ENCODE measurements at places on chromosomes 5 and 9. TPM values are rescaled to one million over a fixed set of nuclear protein-coding genes. Genes with fewer than 3 reads are reported as not detected.

DNA sequence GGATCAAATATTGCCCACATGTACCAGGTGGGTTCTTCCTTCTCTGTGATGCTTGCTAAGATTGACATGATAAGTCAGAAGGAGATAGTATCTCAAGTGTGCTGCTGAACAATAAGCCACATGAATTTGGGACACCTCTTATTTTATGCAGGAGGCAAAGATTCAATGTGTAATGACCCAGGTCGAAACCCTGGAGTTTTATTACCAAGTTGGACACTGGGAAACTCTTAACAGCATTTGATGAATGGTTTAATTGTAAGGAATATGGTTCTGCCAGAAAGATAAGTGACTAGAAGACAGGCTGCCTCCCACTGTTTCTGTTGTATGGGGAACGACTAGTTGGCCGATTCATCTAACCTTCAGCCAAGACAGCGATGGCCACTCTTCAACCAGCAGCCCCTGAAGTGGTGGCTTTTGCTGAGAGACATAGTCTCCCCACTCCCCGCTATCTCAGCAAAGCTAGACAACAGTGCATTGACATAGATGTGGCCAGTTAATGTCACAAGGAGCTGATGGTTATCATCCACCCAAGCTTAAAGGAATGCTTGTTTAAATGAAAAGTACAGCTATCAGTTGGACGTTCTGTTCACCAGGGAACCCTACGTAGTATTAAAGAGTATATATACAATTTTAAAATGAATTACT, 407.7 kb downstream of the KDM4C start:
- H3K36me3 ChIP-seq = no peaks in the 10 kb centered on the region
- no peaks in the 10 kb centered on the region for H3K4me1 ChIP-seq

DNA sequence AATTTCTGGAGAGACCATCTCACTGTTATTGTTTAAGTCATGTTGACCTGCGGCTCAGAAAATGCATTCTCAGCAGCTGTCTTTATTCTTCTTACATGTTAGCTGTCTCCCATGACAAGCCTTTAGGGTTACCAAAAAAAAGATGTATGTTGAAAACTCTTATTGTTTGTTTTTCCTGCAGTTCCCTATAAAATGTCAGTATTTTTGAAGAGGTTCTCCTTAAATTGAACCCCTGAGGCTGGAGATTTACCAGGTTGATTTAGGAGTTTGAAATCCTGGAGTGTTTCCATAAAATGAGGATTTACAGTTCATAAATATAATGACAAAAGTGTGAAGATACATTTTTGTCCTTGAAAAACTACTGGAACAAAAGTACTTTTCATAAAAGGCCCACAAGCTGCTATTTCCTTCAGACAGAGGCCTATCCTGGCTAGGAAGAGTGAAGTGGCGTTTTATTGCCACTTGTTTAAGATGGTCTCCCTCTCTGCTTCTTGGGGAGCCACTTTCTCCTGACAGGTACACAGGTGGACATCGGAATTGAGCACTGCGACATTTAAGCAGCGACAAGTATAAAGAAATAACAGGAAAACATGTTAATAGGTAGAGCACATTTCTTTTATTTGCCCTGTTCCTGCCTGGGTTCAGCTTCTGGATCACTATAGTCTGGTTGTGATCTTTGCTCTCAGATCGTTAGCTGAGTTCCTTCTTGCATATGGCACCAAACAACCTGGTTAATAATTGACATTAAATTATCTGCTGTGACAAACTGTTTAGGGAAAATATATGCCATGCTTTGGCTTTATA, 344.8 kb upstream of the RPS23 start:
- no peak for DNase-seq
- peaks cover 21% of the 10 kb centered on the region for H3K4me1 ChIP-seq
- no peaks in the 10 kb centered on the region for H3K36me3 ChIP-seq

SLC36A2 gene
- not detected for total RNA-seq

DPYSL3 gene
- total RNA-seq = 125 TPM

GRCh38 chr5:97635553-97635952, 452.5 kb upstream of the RIOK2 start:
- H3K4me1 ChIP-seq = no peaks in the 10 kb centered on the region
- H3K27me3 ChIP-seq = no peaks in the 10 kb centered on the region
- no peak overlapping the region for H3K4me3 ChIP-seq

DNA sequence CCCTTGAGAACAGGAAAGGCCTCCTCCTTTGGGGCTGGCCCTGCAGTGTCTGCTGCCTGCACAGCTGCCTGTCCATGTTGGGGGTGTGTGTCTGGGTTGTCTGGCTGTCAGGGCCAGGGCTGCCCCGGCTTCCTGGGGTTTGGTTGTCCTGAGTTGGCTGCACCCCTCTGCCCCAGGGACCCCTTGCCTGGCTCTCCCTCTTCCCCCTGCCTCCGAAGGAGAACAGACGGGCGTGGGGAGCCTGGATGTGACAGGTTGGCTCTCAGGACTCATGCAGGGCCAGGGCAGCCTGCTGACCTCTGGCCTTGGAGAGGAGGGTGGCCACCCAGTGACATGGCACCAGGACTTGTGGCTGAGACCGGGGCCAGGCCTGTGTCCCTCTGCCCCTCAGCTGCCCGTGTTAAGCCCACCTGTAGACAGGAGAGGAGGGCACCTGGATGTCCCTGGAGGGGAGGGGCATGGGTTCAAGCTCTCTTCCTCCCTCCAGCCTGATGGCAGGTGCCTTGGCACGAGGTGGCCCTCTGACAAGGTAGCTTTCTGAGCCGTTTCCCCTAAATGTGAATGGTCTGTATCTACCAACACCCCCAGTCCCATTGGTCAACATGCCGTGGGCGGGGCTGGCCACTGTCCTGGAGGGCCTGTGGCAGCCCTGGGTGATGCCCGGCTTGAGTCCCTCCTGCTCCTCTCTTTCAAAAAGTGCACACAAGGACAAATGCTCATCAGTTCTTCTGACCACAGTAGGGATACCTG, 34.9 kb downstream of the WNK2 start:
- H3K27me3 ChIP-seq = no peaks in the 10 kb centered on the region
- no peak overlapping the region for H3K4me3 ChIP-seq
- H3K4me1 ChIP-seq = no peaks in the 10 kb centered on the region
- no peak for DNase-seq

- no peak for DNase-seq
- H3K27ac ChIP-seq = no peak overlapping the region
- H3K4me3 ChIP-seq = no peak overlapping the region
- H3K4me1 ChIP-seq = peaks cover 5% of the 10 kb centered on the region
- H3K27me3 ChIP-seq = no peaks in the 10 kb centered on the region
Observed at GRCh38 chr5:191949-192690, 825 bp downstream of the LRRC14B start.

All from SJSA1 (cell line).